ENCODE measurements at places on chromosomes 3 and 15.
A peak's percentile ranks its signal among the peaks of the same experiment; 100 is the strongest.

DNA sequence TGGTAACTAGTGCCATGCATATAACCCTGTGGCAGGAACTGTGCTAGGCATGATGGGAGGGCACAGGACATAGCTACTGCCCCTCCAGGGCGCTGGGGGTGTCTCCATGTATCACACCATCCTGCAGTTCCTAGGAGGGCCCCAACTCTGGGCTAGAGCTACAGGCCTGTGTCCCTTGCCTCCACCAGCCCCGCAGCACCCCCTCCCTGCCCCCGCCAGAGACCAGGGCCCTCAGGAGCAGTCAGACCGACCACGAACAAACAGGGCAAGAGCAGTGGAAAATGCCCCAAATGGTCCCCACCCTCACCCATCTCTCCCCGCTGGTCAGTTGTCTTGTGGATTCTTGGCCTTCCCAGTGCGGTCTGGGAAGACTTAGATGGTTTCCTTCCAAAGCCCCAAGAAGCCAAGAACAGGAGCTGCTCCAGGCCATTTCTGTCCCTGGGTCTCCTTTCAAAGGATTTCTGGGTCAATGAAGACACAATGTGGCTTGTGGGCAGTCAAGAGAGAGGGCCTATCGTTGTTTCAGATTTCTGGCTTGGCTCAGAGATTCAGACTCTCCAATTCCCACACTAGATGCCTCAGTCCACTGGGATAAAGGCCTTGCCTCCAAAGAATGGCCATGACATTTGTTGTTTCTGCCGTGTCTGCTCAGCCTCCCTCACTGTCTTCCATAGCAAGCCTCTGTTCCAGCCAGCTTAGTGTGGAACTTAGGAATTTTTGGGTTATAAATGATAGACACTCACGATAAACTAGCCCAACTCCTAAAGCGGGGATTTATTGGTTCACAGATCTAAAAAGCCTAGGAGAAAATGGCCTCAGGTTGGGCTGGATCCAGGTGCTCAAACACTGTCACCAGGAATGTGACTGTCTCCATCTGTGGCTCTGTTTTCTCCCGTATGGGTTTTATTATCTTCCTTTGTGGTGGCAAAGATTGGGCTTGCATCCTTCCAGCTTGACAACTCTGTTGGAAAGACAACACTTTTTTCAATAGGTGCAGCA, 80.6 kb downstream of the LSM3 start:
- no peaks in the 10 kb centered on the region for H3K4me1 ChIP-seq
- H3K27ac ChIP-seq, result no peak overlapping the region
- DNase-seq, result no peak
- no peaks in the 10 kb centered on the region for H3K36me3 ChIP-seq

DNA sequence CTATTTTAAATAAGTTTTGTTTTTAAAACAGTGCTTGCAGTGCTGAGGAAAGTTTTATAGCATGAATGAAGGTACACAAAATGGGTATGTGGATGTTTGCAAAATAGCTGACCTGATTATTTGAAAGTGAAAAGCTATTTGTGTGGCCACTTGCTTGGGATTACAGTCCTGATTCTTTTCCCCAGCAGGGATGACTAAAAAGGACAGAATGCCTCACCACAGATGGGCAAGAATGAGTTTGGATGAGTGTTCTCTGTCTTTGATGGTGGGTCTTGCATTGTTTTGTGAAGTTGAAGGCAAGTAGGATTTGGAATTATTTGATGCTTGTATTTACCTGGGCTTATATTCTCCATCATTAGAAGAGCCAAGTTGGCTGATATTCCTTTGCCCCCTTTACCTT, 48.8 kb upstream of the MEIS2 start:
- no peaks in the 10 kb centered on the region for H3K27me3 ChIP-seq
- H3K4me1 ChIP-seq, result no peaks in the 10 kb centered on the region
- H3K27ac ChIP-seq, result no peak overlapping the region
- DNase-seq, result no peak
- H3K36me3 ChIP-seq, result no peaks in the 10 kb centered on the region

- peak overlapping the region; percentile 62 for H3K27ac ChIP-seq
- DNase-seq, result no peak
- H3K4me1 ChIP-seq, result peaks cover 7% of the 10 kb centered on the region
- H3K27me3 ChIP-seq, result no peaks in the 10 kb centered on the region
These were observed 139.8 kb downstream of the BBX start for GRCh38 chr3:107662586-107662985.

GRCh38 chr3:42652611-42653302, 740 bp upstream of the ZBTB47 start:
- H3K36me3 ChIP-seq, result peaks cover 18% of the 10 kb centered on the region
- no peaks in the 10 kb centered on the region for H3K27me3 ChIP-seq
- peak overlapping the region; percentile 84 for H3K27ac ChIP-seq
- H3K4me1 ChIP-seq, result peaks cover 42% of the 10 kb centered on the region

DNA sequence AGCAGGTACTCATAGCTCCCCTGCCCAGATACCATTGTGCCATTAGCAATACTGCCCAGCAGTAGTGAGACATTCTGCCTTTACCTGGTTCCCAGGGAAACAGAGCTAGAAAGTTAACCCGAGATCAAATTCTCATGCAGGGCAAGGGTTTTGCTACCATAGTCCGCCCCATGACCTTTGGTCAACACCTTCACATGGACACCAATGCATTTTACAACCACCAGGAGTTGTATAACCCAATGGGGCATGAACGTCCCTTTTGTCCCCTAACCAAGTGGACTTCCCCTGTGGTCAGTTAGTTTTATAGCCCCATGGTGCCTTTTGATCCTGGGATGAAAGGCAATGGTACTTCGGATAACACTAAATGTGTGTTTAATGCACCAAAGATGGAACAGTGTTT, 151.7 kb upstream of the IQSEC1 start:
- no peaks in the 10 kb centered on the region for H3K27me3 ChIP-seq
- no peaks in the 10 kb centered on the region for H3K4me1 ChIP-seq
- H3K36me3 ChIP-seq, result no peaks in the 10 kb centered on the region
- H3K27ac ChIP-seq, result no peak overlapping the region
- no peak for DNase-seq
- H3K4me3 ChIP-seq, result no peak overlapping the region

DNA sequence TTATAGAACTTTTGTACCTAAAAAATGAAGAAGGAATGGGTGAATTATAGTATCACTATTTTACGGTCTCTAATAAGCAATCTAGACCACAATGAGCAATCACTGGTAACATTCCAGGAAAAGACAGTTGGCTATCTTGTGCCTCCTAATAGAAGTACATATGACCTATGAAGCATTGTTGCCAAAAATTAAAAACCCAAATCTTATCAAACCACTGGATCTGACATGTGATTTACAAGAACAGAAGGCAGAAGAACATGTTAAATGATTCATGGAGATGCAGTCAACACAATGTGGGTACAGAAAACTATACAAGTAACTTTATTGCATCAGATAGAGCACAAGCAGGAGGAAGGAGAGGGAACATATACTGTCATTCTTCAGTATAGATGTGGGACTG, 14.5 kb upstream of the HYKK start:
- H3K27me3 ChIP-seq, result no peaks in the 10 kb centered on the region
- peak overlapping the region; percentile 8 for H3K27ac ChIP-seq
- H3K4me3 ChIP-seq, result no peak overlapping the region
- no peak for DNase-seq
- H3K36me3 ChIP-seq, result peaks cover 97% of the 10 kb centered on the region

DNA sequence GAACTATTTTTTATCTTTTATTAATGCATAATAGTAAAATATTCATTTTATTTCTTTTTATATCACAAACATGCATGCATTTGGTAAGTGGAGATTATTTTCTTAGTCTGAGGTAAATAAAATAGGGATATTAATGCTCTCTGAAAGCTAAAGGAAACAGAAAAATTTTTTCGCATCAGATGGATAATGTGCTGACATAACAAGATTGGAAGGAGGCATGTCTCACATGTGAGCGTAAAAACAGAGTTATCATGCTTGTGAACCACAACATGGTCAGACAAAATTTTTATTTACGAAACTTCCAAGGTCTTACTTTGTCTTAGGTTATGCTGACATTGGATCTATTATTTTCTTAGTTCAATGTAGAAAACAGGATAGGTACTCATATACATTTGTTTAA, 166.1 kb downstream of the SPATA16 start:
- no peaks in the 10 kb centered on the region for H3K36me3 ChIP-seq
- no peak for DNase-seq
- no peaks in the 10 kb centered on the region for H3K4me1 ChIP-seq
- no peak overlapping the region for H3K27ac ChIP-seq

GRCh38 chr15:63970621-63971426, 75.5 kb downstream of the DAPK2 start:
- no peak overlapping the region for H3K27ac ChIP-seq
- no peaks in the 10 kb centered on the region for H3K27me3 ChIP-seq
- peaks cover 5% of the 10 kb centered on the region for H3K4me1 ChIP-seq
- DNase-seq, result no peak
- H3K36me3 ChIP-seq, result no peaks in the 10 kb centered on the region

GRCh38 chr3:120741837-120742197, 499 bp downstream of the RABL3 start:
- H3K4me1 ChIP-seq, result peaks cover 7% of the 10 kb centered on the region
- H3K4me3 ChIP-seq, result peak overlapping the region; percentile 98
- no peaks in the 10 kb centered on the region for H3K27me3 ChIP-seq
- no peak for DNase-seq
- peak overlapping the region; percentile 88 for H3K27ac ChIP-seq

DNA sequence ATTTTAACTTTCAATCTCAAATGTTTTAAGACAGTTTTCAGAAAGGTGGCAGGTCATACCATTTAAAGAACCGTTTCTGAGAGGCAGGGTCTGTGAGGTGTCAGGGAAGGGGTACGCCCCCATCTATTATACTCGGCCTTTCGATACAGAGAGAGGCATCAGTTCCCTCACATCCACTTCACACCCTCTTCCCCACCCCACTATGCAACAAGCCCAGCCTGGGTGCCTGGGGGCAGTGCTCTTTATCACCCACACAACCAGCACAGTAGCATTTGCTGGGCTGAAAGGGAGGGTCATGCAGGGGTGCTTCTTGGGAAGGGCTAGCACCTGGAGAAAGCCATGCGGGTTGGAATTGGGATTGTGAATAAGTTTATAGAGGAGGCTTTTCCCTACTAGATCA, 56.0 kb upstream of the KCNMB2 start:
- H3K4me3 ChIP-seq, result no peak overlapping the region
- no peak overlapping the region for H3K27ac ChIP-seq
- 0 out of 2 replicates have a peak, but pooled peaks cover 4% of the 10 kb centered on the region for H3K27me3 ChIP-seq
- no peak for DNase-seq
- no peaks in the 10 kb centered on the region for H3K36me3 ChIP-seq
- peaks cover 7% of the 10 kb centered on the region for H3K4me1 ChIP-seq

DNA sequence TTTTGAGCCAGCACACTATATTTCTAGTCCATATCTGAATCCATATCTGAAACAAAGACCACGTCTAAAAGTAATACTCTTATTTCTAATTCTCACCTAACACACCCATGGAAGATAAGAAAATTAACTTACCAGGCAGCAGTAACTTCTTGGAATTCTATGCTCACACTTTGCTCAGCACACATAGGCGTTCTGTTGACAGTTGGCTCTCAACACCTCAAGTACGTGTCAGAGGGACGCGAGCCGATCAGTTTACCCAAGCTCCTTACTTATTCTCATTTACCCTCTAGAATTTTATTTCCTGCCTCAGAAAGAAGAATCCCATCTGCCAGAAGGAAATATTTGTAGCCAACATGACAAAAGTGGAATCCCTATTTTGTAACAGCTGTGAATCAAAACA, 911.9 kb downstream of the FHIT start:
- DNase-seq, result no peak
- no peaks in the 10 kb centered on the region for H3K4me1 ChIP-seq
- H3K36me3 ChIP-seq, result no peaks in the 10 kb centered on the region
- no peak overlapping the region for H3K4me3 ChIP-seq

DNA sequence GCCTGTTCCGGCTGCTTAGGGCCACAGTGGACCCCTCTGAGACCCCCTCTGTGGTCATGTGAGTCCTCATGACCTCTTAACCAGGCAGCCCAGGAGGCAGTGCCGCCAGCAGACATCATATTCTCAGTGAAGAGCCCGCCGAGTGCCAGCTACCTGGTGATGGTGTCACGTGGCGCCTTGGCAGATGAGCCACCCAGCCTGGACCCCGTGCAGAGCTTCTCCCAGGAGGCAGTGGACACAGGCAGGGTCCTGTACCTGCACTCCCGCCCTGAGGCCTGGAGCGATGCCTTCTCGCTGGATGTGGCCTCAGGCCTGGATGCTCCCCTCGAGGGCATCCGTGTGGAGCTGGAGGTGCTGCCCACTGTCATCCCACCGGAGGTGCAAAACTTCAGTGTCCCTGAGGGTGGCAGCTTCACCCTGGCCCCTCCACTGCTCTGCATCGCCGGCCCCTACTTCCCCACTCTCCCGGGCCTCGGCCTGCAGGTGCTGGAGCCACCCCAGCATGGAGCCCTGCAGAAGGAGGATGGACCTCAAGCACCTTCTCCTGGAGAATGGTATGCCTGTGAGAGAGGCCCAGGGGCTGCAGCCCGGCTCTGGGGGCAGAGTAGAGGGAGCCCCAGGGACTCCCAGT, 176.1 kb downstream of the TBC1D2B start:
- no peak for DNase-seq
- H3K27ac ChIP-seq, result no peak overlapping the region
- H3K27me3 ChIP-seq, result no peaks in the 10 kb centered on the region
- H3K4me3 ChIP-seq, result no peak overlapping the region
- no peaks in the 10 kb centered on the region for H3K4me1 ChIP-seq

DNA sequence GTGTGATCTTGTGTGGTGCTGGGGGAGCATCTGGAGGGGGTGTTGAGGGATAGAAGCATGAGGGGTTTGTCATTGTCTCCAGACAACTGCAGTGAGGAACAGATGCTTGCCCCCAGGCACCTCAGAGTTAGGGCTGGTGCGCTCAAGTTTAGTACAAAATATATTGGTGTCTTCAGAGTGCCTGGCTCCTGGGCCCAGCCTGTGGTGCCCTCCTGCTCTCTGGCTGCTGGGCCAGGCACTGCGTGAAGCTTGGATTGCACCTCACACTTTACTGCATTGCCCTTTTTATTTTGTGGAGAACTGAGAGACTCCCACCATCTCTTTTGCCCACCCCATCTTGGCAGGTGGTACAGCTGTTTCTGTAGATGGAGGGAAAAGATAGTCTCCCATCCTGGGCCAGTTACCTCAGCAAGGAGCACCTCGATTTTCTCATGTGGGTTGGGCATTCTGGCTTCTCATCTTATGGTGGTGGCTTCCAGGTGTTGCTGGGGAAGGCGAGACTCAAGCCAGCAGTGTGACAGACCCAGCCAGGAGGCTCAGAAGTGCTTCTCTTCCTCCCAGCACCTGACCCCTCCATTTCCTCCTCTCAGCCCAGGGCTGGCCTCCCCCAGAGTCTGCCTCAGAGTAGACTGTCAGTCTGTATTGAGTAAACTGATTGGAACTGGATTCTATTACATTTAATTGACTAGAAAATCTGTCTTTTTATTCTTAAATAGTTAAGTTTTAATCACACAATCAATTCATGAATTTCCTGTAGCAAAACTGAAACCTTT, 140.5 kb downstream of the DNAJB8 start:
- no peak overlapping the region for H3K4me3 ChIP-seq
- no peaks in the 10 kb centered on the region for H3K36me3 ChIP-seq
- H3K27me3 ChIP-seq, result no peaks in the 10 kb centered on the region
- DNase-seq, result peak; percentile 55
- no peaks in the 10 kb centered on the region for H3K4me1 ChIP-seq

GRCh38 chr3:163058031-163058854, 1561.6 kb downstream of the OTOL1 start:
- H3K27ac ChIP-seq, result no peak overlapping the region
- no peaks in the 10 kb centered on the region for H3K27me3 ChIP-seq
- no peaks in the 10 kb centered on the region for H3K36me3 ChIP-seq
- no peaks in the 10 kb centered on the region for H3K4me1 ChIP-seq

GRCh38 chr3:136135039-136135802, 60.9 kb downstream of the MSL2 start:
- no peak overlapping the region for H3K4me3 ChIP-seq
- H3K4me1 ChIP-seq, result peaks cover 5% of the 10 kb centered on the region

Measured in SK-N-SH (cell line).